ENCODE measurements at places on chromosomes 12 and 14.

- DNase-seq: no peak
These were observed 59.8 kb downstream of the CNTN1 start for GRCh38 chr12:40752011-40752410.

DNA sequence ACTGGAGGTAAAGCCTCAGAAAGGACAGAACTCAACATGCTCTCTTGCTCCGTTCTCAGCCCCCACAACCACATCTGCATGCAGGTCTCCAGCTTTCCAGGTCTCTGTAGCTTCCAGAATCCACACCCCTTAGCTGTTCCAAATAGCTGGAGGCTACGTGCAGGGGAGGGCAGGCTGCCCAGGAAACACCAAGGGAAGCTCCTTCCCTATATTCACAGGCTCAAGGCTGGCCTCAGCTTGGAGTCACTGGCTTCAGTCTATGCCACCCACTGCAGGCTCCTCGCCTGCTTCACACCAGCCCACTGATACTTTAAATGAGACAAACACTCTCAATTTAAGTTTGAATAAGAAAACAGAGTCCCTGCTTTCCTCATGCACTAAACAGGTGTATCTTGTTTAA, 73.3 kb downstream of the ASCL4 start:
- DNase-seq: no peak

- no peak for DNase-seq
These were observed 177.5 kb upstream of the ATF7IP start for GRCh38 chr12:14187966-14188365.

GRCh38 chr12:4820971-4821370, 88.7 kb upstream of the KCNA1 start:
- peak; percentile 9 for DNase-seq

GRCh38 chr14:96722736-96723135, 74.4 kb upstream of the VRK1 start:
- DNase-seq: no peak

- DNase-seq: no peak
These were observed 186.1 kb downstream of the FOXG1 start for GRCh38 chr14:28952666-28953065.

GRCh38 chr14:38197001-38197783, 10.5 kb upstream of the SSTR1 start:
- DNase-seq: peak; percentile 74

DNA sequence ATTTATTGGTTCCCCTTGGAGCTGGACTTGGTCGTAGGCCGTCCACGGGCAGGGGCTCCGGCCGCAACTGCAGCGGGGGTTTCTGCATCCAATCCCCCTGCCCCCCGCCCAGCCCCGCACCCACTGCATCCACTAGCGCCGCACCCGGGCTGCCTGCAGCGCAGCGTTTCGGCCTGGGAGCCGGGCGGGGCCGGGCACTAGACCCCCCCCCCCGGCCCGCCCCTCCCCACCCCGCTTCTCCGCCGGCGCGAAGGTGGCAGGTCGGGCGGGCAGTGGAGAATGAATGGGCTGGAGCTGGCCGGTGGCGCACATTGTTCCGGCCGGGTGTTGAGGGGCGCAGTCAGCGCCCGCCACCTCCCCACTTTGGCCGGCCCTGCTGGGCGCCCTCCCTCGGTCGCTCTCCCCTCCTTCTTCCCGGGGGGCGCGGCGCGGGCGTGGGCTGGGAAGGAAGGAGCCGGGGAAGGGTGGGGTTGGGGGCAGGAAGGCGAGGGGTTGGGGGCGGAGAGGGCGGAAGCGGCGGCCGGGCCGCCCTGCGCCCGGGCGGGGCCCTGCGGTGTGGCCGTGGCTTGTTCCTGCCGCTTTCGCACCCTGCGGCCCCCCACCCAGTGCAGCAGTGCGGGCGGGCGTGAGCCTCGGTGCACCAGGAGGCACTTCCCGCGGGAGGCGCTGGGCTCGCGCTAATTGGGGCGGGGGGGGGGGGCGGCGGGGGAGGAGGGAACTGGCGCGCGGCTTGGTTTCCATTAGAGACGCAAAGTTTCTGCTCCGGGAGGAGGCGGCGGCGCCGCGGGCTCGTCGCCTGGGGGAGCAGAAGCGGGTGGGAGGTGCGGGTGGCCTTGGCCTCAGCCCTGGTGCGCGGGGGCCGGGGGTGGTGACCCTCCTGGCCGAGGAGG, 841 bp downstream of the CALM1 start:
- DNase-seq: peak; percentile 53

GRCh38 chr12:50677858-50678257, 86.0 kb upstream of the ATF1 start:
- peak; percentile 14 for DNase-seq

GRCh38 chr12:93852173-93852591, 175.0 kb downstream of the CRADD start:
- no peak for DNase-seq

DNA sequence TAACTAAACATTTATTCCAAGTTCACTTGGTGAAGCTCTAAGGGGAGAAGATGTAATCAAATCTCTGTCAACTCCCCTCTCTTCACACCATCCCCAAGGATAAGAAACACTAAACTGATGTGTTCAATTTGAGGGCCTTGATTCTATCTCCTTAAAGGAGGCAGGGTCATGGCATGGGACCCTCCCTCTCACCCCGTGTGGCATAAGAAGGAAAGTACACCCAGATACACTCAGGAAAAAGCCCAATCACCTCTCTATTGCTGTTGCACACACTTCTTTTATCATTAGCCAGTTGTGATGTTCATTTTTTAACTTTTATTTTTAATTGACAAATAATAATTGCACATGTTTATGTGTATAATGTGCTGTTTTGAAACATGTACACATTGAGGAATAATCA, 35.1 kb downstream of the WASHC3 start:
- DNase-seq: no peak

- peak; percentile 71 for DNase-seq
These were observed 156.8 kb upstream of the TMEM260 start for GRCh38 chr14:56422703-56423213.

DNA sequence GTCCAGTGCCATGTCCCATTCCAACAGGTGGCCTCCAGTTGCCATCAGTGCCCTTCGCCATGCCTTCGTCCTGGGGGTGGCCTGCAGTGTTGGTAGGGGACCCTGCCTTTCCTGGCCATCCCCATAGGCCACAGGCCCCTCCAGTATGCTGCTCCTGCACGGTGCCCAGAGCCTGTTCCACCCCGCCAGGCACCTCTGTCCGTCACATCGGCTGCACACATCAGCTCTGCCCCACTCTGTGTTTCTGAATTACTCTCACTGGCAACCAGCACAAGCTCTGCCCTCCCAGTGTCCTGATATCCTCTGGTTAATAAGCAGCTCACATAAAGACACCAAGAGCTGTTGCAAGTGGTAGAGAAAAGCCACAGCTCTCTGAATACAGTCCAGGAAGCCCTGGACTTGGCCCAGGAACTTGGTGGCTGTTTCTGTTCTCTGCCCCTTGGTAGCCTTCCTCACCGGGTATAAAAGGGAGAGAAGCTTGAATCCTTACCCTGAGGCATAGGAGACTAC, 31.3 kb upstream of the ATP2A2 start:
- DNase-seq: no peak

DNA sequence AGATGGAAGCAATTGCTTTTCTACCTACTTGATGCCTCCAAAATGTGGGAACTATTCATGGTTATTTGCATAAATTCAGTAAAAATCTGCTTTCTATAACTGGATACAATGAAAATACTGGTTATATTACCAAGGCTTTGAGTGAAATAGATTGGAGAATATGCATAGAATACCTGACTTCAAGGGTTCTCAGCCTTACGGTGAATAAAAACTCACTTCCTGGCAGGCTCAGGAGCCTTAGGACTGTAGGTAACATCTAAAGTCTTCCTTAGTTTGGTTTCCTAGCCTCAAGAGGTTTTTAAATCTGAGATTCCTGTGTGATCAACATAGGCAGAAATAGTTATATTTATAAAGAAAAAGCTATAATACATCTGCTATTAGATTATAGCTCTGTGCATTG, 158.6 kb downstream of the SLC41A2 start:
- DNase-seq: no peak

DNA sequence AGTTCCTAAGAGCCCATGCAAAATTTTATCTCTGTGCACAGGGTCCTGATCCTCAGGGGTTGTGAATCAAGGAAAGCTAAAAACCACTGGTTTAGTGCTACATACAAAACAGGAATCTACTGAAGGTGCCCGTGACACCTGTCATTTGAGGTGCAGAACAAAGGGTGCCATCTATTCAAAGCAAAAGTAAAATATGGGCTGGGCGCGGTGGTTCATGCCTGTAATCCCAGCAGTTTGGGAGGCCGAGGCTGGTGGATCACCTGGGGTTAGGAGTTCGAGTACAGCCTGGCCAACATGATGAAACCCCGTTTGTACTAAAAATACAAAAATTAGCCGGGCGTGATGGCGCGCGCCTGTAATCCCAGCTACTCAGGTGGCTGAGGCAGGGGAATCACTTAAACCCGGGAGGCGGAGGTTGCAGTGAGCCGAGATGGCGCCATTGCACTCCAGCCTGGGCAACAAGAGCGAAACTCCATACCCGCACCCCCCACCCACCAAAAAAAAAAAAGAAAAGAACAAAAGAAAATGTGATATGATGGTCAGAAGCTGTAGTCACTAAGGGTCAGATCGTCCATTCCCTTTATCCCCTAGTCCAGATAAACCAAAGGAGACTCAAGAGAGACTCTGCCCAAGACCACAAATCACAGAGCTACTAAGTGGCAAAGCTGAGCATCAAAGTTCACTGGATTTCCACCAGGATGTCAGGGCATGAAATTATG, 3.4 kb downstream of the PPTC7 start:
- no peak for DNase-seq

GRCh38 chr14:89628521-89628920, 211.5 kb upstream of the FOXN3 start:
- no peak for DNase-seq

GRCh38 chr12:75853626-75854025, 177.9 kb downstream of the PHLDA1 start:
- no peak for DNase-seq

GRCh38 chr14:68113343-68113930, 293.9 kb downstream of the RAD51B start:
- DNase-seq: peak; percentile 78

GRCh38 chr14:102131741-102132140, 8.0 kb upstream of the WDR20 start:
- DNase-seq: no peak

GRCh38 chr12:51247523-51248206, 9.0 kb downstream of the DAZAP2 start:
- DNase-seq: no peak

- no peak for DNase-seq
These were observed 10.2 kb downstream of the TNFAIP2 start for GRCh38 chr14:103133210-103134140.

- peak; percentile 16 for DNase-seq
These were observed 496 bp downstream of the PPP2R5C start for GRCh38 chr14:101761881-101762529.

GRCh38 chr12:121259074-121259473, 37.4 kb downstream of the CAMKK2 start:
- no peak for DNase-seq

DNA sequence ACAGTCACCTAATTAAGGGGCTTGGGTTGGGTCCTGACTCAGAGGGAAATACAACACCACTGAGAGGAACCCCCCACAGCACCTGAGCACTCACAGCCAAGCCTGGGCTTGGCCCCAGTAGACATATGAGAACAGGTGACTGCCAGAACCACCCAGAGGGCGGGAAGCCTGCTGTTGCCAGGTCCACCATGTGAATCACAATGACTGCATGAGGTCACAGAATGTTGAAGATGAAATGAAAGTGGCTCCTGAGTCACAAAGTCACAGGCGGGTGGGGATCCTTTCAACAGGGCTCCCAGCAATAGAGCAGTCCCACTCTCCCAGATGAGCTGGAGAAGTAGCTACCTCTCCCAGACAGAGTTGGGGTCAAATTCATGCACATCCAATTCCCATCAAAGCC, at the start of gene LRRC74A:
LRRC74A (plus strand) TSS at position 287 of the 400 bp plus-strand sequence. CDS start 290 bp downstream, outside the sequence.
- no peak for DNase-seq

DNA sequence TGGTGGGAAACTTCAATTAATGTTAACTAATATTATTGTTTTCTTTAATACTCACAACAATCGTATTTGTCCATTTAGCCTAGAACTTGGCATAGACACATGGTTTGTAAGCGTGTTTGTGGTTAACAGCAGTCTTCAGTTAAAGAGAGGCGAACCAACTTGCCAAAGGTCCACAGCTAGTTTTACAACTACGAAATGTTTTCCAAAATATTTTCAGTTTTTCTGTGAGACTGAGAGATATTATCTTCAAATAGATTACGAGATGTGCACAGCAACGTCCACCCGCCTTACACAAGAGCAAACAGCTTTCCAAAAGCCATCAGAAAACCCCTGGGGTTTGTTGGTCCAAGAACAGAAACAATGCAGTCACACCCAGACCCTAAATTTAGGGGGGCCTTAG, 58.6 kb upstream of the RASSF3 start:
- no peak for DNase-seq

DNA sequence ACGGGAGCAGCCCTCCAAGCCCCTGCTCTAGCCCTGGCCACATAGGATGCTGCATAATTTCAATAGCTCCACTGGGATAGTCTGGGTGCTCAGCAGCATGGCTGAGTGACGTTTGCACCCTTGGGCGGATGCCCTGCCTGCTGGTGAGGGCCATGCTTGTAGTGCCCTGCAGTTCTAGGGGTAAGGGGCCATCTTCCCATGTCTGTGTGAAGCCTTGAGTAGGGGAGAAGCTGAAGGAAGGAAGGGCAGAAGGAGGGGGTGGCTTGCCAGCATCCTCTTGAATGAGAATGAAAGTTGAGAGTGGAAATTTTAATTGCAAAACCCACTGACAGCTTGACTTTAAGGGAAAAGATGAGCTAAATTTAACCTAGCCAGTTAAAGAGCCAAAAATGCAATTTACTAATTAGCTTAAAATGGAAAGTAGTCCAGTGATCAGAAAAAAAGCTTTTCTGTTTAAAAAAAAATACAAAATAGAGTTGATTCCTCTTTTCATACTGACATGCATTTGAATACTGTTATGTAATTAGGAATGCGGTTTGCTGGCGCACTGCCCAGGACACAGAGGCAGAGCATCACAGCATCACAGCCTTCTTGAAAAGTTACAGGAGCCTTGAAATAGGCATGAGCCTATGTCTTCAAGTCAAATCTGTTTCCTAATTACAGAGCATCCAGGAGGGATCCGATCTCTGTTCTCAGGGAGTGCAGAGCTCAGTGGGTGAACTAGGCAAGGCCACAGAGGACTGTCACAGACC, 18.5 kb upstream of the EML1 start:
- DNase-seq: peak; percentile 73

DNA sequence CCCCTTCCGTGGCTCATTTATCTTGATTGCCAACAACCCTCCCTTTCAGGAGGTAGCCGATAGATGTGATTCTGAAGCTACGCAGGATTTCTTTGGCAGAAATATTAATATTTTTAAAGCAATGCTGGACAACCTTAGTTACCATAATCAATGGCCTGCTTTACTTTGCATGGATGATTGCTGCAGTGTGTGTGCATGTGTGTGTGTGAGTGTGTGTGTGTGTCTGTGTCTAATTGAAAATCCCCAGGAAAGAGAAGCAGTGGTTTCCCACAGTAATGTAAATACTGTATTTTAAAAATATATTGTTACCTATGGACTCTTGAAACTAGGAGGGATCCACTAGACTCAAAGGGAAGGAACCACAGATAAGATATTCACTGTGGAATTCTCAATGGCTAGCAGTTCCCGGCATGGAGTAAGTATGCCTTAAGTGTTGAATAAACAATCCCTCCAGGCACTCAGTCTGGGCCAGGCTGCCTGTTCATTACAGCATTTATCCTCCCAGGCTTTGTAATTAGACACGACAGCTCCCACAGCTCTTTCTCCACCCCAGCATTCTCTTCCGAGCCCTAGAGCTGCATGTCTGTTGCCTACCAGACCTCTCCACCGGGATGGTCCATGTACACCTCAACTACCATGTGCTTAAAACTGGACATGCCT, 22.5 kb upstream of the C14orf132 start:
- DNase-seq: no peak

Data from fibroblast of skin of abdomen (primary cell).